SIG-M5 (cell line): ENCODE measurements at places on chromosomes 7 and 10.

DNA sequence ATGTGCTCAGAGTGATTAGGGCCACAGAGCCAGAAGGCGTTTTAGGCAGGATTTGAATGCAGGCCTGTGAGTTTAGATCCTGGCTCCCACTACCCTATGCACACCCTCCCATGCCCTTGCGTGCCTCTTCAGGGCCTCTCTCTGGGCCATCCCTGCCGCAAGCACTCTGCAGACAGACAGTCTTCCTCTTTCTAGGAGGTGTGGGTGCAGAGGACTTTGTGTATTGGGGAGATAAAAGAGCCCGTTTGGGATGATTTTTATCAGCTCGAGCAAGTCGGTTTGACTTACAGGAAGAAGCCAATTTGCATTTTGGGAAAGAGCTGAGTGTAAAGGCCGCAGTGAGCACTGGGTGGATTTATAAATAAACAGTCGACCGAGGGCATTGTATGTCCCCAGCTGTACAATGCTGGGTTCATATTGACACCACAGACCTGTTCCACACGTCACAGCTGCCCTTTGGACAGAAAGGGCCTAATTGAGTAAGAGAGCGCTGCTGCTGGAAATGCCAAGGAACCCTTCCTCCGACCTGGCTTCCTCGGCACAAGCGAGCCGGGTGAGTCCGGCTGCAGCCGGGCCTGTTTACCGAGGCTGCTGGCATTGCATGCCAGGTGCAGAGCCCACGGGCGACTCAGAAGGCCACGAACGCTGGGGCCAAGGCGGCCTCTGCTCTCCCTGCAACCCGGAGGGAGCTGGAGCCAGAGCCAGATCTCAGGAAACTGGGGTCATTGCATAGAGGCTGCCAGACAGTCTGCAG is 25.1 kb downstream of the ZMIZ1 start:
- DNase-seq = no peak

DNA sequence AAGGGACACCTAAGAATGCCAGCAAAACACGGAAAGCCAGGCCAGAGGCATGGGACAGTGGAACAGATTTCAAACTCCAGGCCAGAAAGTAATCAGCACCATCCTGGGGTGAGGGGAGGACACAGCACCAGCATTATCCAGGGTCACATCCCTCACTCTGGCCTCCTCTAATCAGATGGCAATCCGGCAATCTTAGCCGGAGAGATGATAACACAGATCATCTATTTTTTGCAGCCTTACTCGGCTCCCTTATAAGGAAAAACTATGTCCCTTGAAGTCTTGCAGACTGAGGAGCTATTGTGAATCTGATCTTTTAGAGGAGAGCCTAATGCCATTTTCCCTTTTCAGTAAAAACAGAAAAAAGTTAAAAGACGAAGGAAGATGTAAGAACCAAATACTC is 16.5 kb downstream of the TRIL start:
- no peak for DNase-seq

DNA sequence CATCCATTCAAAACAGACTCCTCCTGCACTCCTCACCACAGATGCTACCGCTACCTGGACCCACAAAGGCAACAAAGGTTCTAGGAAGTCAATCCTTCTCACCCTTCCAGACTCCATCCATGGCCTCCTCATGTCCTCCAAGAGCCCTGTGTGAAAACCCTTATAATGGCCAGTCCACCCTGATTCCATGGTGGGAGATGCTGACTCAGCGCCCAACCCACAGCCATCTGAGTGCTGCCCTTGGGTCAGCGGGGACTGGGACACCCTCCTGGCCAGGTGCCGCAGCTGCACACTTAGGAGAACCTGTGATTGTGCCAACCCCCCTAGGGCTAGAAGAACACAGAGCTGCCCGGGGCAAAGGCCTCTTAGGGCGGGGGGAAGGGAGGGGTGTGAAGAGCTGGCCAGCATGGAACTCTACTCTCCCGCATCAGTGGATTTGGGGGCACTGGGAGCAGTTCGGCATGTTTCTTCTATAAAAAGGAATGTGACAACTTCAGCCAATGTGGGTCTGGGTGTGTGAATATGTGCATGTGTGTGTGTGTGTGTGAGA is 25.4 kb downstream of the TMEM273 start:
- DNase-seq = no peak

DNA sequence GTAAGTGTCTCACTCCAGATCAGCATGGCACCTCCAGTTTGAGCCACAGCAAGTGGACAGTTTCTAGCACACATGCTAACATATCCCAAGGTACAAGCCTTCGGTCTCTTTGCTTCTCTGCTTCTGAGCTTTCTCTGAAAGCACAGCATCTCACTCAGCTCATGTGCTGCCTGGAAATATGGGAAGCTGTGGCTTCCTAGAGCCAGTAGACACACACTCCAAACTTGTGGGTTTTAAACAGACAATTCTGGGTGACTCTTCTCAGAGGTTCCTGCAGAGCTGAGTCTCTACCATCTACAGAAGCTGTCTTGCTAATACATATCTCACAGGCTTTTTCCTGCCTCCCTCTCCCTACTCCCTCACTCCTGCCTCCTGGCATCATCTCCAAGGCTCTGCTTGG is 23.9 kb upstream of the TMEM273 start:
- no peak for DNase-seq

DNA sequence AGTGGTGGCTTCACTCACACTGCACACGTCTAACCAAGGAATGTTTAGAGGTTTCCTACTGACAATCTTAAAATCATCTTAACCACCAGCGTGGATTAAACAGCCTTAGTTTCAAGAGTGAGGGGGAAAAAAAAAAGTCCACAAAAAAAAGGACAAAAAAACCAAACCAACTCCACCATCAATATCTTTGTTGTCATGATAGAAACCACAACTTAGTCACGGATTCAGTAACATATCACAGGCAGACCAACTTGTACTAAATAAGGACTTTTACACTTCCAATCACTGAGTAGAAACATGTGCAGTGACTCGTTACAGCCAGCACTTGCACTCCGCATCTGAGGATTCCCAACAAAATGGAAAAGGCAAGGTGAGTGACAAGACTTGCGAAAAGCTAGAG is 46.5 kb downstream of the FAM171A1 start:
- DNase-seq = no peak

GRCh38 chr7:14806891-14807290 is 95.7 kb downstream of the DGKB start:
- DNase-seq = no peak
